ENCODE measurements at places on chromosomes 12 and 14.

- DNase-seq: no peak
Observed at GRCh38 chr12:55957106-55957859, 8.6 kb downstream of the PMEL start.

GRCh38 chr14:60632257-60632656 is 17.0 kb downstream of the SIX1 start:
- DNase-seq: no peak

DNA sequence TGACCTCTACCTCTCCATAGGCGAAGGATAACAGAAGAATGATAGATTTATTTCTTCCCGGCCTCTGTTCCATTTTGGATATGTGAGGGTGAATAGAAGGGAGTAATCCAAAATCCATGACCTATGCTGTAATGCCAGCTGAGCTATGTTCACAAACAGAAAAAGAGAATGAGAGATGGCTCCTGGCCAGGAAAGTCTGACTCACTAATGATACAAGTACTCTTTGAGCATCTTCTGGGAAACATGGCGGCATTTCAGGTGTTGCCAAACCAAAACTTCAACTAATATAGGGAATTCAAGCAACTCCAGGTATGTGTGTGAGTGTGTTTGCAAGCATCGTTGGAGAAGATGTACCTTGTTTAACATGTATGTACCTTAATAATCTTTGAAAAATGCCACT is 55.1 kb downstream of the MED13L start:
- no peak for DNase-seq

GRCh38 chr14:37124614-37125013 is 47.8 kb downstream of the SLC25A21 start:
- no peak for DNase-seq

Measured in GF-D8 (cell line).